ENCODE measurements at places on chromosomes 12 and 14.

- DNase-seq: no peak
These were observed 7.7 kb downstream of the CLSTN3 start for GRCh38 chr12:7137908-7138307.

DNA sequence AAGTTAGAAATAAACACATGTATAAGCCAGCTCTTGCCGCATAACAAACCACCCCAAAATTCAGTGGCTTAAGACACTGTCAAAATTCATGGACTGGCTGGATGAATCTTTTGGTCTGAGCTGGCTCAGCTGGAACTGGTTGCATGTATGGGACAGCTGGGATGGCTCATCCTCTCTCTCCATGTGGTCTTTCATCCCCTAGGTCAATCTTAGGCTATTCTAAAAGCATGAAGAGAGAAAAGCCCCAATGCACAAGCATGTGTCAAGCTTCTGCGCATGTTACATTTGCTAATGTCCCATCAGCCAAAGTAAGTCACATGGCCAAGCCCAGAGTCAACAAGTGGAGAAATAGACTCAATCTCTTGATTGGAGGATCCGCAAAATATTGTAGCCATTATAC lies 71.0 kb downstream of the DRAM1 start:
- no peak for DNase-seq

DNA sequence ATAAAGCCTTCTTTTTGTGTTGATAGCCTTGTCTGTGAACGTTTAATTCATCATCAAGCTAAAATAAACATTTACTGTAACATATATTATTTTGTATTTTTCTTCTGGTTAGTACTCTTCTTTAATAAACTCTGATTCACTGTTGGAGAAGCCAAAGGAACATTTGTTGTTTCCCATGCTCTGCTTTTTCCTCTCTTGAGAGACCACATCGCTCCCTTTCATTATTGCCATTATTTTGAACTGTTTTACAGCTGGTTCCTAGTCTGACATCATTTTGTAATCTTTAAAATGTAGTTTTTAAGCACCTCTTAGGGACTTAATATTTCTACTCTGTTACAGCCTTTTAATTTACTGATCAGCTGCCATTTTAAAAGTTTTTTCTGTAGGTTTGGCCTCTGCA lies 301.8 kb downstream of the NPAS3 start:
- DNase-seq: no peak

DNA sequence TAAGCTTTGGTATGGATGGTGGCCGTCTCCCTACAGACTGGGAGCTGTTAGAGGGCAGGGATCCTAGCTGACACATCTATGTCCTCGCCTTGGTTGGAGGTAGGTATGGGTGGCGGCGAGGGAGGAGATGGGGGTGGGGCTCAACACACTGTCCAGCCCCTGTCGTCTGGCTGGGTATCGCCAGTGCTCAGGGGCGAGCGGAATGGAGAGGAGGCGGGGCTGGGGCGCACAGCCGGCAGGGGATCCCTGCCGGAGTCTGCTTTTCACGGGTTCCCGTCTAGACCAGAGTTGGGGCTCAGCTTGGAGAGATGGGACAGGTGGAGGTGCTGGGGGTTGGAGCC lies 16.1 kb downstream of the TAMALIN start:
- no peak for DNase-seq

DNA sequence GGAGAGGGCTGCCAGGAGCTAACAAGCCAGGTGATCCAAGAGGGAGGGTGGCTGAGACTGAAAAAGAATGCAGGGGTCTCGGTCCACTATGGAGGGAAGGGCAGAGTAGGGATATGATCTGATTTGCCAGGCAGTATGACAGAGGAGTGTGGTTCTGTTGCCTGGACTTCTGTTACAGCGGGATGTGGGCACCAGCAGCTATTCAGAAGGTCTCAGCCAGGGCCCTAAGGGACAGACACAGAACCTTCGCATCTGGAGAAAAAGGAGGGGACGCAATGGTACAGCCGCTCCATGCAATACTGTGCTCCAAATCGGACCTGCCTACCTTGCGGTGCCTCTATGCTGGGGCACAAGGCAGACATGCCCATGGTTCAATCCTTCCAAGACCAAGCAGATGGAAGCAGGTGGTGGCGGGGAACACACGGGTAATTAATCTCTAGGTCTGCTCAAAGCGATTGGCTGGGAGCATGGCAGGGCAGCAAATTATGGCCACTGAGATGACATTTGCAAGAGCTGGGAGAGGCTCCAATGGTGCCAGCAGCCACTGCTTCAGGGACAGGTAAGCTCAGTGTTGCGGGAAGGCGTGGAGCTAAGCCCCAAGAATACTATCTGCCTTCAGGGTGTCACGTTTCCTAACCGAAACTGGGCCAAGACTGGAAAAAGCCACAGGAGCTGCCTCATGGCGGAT lies 185.5 kb downstream of the FOXN3 start:
- no peak for DNase-seq

DNA sequence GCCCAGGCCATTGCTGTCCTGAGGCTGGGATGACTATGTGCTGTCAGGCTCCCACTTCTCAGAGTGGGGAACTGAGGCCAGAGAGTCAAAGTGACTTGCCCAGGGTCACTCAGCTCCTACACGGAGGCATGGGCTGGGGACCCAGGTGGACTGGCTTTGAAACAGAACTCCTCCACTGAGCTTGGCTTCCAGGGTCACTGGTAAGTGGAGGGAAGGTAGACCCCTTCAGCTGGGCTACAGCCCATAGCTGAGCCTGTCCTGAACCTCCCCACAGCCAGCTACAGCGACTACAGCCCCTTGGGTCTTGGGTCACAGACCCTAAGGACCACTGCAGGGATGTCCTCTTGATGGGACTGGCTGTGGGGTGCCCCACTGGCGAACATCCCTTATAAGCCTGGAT lies 40.3 kb upstream of the TRAF3 start:
- DNase-seq: no peak

DNA sequence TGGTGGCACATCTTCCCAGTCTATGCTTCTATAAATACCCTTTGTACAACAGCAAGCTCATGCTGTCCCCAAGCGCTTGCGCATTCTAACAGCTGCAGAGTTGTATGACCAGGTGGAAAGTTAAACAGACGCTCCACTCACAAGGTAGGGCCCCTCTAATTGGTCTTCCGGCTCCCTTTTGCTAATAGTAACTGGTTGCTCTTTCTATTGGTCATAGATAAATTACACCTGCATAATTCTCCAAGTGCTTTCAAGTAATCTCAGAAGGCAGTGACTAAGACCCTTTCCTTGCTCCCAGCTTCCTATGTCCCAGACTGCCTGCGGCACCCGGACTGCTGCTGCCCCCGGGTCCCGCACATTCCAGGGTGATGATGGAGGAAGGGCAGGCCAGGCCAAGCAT lies 6.1 kb upstream of the TSPAN9 start:
- DNase-seq: no peak

- peak; percentile 2 for DNase-seq
These were observed 189.6 kb downstream of the DUSP6 start for GRCh38 chr12:89162589-89163261.

GRCh38 chr12:64110864-64111263 lies 111.2 kb downstream of the KICS2 start:
- DNase-seq: no peak

- no peak for DNase-seq
These were observed 39.6 kb downstream of the SLC15A4 start for GRCh38 chr12:128784030-128784760.

- no peak for DNase-seq
These were observed 39.5 kb downstream of the PROX2 start for GRCh38 chr14:74836251-74836960.

DNA sequence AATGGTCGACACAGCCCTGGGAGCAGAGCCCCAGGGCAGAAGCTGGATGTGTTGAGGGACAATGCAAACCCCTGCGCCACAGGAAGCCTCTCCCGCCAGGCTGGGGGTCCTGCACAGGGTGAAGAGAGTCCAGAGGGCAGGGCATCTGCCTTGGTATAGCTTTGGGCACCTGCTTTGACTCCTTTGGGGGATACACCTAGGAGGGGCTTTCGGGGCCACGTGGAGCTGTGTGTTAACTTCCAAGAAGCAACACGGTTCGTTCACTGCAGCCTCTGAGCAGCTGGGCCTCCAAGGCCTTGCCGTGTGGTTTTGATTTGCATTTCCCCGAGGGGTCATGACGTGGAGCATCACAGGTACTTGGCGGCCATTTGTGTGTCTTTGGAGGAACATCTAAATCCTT lies 5.8 kb upstream of the PUS1 start:
- DNase-seq: no peak

DNA sequence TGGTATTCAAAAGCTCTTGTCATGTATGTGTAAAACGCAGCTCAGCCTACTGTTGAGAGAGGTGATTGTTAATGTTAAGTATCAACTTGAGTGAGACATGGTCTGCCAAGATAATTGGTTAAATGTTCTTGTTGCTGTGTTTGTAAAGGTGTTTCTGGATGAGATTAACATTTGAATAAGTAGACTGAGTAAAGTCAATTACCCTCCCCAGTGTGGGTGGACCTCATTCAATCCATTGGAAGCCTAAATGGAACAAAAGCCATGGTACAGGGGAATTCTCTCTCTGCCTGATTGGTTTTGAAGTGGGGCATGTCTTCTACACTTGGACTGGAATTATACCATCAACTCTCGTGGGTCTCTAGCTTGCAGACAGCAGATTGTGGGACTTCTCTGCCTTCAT lies 63.8 kb upstream of the RERGL start:
- DNase-seq: no peak

GRCh38 chr12:66050610-66051009 lies 79.9 kb downstream of the LLPH start:
- DNase-seq: no peak

- no peak for DNase-seq
These were observed 50.9 kb upstream of the CCT2 start for GRCh38 chr12:69534389-69534822.

GRCh38 chr12:43884683-43885410 lies 49.0 kb downstream of the TMEM117 start:
- no peak for DNase-seq

DNA sequence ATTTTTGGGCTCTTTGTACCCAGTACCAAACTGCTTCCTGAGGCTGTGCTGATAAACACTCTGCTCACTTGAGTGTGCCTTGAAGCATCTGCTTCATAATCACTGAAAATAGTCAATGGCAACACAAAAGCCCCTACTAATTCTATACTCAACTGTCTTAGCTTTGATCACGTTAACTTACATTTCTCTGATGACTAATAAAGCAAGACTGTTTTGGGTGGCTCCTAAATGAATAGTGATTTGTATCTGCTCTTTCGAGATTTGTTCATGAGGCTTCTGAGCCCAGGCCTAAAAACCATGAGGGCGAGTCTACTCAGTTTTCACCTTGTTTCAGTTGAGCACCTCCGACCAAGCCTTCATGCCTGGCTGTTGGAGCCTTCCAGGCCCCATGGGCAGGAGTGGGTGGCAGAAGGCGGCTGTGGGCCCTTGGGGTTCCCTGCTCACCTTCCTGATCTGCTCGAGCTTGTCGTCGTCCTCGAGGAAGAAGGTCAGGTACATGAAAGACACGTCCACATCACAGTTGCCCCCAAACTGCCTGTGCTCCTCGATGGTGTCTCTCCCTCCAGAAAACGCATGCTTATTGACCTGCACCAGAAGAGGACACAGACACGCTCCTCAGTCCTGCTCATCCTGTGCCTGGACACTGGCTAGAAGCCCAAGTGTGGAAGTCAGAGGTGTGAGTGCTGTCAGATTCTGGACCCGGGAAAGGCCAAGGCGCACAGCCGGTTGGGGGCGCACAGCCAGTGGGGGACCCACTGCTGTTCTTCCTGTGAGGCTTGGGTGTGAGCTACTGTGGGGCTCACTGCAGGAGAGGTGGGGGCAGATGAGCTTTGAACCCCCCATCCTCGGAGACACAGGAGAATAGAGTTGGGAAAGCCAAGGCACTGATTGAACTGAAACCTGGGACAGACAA lies 13.7 kb downstream of the SLC25A47 start:
- DNase-seq: no peak

DNA sequence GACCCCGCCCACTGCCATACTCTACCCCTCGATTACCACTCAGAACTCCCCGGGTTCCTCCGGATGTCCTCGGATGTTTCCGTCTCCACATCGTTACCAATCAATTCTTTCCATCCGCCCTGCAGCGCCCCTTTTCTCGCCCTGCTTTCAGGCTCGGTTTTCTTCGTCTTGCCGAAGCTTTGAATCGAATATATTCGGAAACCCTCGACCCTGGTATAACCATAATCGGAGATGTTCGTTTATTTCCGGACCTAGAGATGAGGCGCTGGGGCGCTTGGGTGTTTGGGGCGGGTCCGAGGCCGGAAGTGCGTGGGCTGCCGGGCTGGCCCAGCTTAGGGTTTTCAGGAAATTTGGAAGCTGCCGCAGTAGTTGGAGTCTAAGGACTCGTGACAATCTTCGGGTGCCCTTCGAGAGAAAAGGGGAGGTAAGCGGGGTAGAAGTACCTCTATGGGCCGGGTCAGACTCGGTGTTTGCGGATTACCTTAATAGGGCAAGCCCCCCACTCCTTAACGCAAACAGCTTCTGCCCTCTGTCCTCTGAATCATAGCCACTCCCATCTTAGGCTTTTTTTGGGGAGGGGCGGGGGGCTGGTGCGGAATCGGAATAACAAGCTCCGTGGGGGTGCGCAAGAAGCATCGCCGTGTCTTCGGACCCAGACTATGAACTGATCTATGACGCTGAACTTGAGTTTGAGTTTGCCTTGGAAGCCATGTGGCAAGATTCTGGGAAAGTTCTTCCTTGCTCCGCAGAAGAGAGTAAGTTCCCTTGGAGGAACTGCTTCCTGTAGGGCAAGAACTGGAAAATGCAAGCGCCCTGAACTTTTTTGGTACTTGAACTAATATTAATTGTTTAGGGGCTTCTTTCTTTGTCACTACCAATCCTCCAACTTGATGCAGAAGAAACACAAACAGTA lies at the start of gene C14orf119:
C14orf119 (plus strand) TSS at position 310 of the 913 bp plus-strand sequence. CDS start 2,154 bp downstream, outside the sequence.
- no peak for DNase-seq

DNA sequence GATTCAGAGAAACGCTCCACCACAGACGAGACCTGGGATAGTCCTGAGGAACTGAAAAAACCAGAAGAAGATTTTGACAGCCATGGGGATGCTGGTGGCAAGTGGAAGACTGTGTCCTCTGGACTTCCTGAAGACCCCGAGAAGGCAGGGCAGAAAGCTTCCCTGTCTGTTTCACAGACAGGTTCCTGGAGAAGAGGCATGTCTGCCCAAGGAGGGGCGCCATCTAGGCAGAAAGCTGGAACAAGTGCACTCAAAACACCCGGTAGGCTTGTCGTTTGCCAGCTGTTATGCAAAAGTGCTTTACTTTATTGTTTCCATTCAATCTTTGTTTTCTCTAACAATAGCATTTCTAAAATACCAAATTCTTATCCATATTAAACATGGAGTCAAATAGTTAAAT lies 287.3 kb downstream of the NAV3 start:
- no peak for DNase-seq

Data from stimulated activated CD4-positive, alpha-beta T cell treated with anti-CD3 and anti-CD28 coated beads, TNF-alpha, amount 100 ng/mL, for 4 hours (primary cell).